ENCODE measurements at places on chromosomes 16 and 17. TPM values are rescaled to one million over a fixed set of nuclear protein-coding genes. Genes with fewer than 3 reads are reported as not detected.

Gene HASPIN
- 6.7 TPM for total RNA-seq

DNA sequence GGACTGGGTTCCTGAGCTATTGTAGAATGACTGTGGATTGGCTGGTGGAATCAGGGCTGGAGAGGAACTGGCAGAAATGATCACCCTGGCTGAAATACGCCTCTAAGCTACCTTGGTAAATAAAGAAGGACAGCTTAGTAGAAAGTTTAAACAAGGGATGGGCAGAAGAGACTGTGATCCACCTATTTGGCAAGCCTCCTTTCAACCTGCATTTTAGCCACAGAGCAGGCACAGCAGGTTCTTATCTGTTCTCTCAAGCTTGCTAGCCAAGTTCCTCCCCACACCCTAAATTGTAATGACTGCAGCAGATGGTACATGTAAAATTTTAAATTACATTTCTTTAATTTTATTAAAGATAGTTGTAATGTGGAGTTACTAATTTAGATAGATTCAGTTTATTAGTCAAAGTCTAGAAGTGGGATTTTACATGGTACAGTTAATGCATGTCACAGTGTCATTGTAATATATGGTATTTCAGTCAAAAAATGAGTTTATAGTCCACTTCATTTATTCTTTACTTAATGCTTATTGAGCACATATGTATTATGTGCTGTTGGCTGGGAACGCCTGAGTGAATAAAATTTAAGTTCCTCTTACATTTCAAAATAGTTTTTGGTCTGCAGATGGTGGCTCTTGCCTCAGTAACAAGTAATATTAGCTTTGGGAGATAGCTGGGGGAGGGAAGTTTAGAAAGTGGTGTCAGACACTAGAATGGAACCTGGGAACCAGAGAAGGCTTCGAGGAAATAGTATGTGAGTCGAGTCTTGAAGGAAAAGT lies 11.2 kb downstream of the EPN2 start:
- H3K4me1 ChIP-seq = peaks cover 21% of the 10 kb centered on the region
- DNase-seq = no peak
- H3K36me3 ChIP-seq = no peaks in the 10 kb centered on the region
- no peaks in the 10 kb centered on the region for H3K27me3 ChIP-seq

GRCh38 chr17:46868689-46869187 lies 17.4 kb downstream of the WNT9B start:
- H3K4me3 ChIP-seq = no peak overlapping the region
- no peak for DNase-seq
- no peaks in the 10 kb centered on the region for H3K4me1 ChIP-seq
- H3K27ac ChIP-seq = no peak overlapping the region
- no peaks in the 10 kb centered on the region for H3K36me3 ChIP-seq

Gene PRR35
- not detected for total RNA-seq

Gene KAT2A
- 33.4 TPM for total RNA-seq

GRCh38 chr17:63516910-63517824 lies 6.0 kb upstream of the KCNH6 start:
- DNase-seq = no peak
- H3K4me3 ChIP-seq = no peak overlapping the region
- H3K27me3 ChIP-seq = peaks cover 22% of the 10 kb centered on the region
- no peaks in the 10 kb centered on the region for H3K36me3 ChIP-seq
- H3K27ac ChIP-seq = no peak overlapping the region

DNA sequence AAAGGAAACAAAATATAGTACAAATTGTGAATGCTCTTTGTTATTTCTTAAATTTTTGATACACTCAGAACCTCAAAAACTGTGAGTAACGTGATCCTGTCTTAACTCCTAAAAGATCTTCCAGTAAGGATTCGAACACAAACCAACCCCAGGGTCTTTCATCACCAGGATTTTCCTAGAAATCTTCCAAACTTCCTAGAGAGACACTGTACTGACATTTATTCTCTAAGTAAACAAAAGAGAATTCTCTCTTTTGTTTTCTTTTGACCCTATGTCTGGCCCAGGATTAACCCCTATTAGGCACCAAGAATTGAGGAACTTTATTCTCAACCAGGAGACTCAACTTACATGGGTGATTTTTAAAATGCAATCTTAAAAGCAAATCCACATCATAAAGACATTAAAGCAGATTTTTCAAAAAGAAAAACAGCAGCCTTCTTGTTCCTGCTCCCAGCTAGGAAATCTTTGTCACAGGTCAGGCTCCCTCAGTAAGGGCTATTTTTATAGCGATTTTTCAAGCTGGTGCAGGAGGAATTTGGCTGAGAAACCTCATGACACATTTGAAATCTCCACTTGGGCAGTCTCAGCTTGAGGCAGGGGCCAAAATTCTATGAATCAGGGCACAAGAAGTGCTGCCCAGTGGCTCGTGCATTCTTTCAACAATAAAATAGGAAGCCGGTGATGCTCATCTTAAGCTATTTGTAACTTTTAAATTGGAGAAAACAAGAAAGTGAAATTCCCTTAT lies 6.2 kb upstream of the SMG1 start:
- H3K27ac ChIP-seq = peak overlapping the region; percentile 54
- peaks cover 4% of the 10 kb centered on the region for H3K27me3 ChIP-seq
- no peak for DNase-seq
- no peak overlapping the region for H3K4me3 ChIP-seq
- H3K36me3 ChIP-seq = no peaks in the 10 kb centered on the region
- H3K4me1 ChIP-seq = peaks cover 15% of the 10 kb centered on the region

- no peaks in the 10 kb centered on the region for H3K27me3 ChIP-seq
- no peak for DNase-seq
- H3K27ac ChIP-seq = peak overlapping the region; percentile 81
- peak overlapping the region; percentile 82 for H3K4me3 ChIP-seq
Measured at GRCh38 chr17:32141679-32142037, 644 bp upstream of the RHOT1 start.

DNA sequence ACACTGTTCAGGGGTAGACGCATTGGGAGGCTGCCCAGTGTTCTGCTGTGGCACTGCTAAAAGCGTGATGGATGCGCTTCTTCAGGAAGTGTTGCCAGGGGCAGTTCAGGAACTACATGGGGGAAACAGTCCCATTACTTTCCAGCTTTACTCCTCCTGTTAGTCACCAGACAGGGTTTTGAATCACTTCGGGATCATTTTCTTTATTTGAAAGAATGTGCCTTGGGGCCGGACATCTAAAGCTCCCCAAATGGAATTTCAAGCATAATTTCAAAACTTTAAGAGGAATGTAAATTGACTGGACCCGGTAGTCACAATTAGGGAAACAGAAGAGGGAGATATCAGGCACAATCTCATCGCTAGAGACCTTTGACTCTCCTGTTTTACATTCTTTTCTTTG lies 1.3 kb upstream of the KRTAP2-1 start:
- no peak overlapping the region for H3K4me3 ChIP-seq
- peaks cover 23% of the 10 kb centered on the region for H3K27me3 ChIP-seq
- no peaks in the 10 kb centered on the region for H3K36me3 ChIP-seq
- no peaks in the 10 kb centered on the region for H3K4me1 ChIP-seq
- DNase-seq = no peak
- H3K27ac ChIP-seq = no peak overlapping the region

Gene SEPTIN12
- not detected for total RNA-seq

DNA sequence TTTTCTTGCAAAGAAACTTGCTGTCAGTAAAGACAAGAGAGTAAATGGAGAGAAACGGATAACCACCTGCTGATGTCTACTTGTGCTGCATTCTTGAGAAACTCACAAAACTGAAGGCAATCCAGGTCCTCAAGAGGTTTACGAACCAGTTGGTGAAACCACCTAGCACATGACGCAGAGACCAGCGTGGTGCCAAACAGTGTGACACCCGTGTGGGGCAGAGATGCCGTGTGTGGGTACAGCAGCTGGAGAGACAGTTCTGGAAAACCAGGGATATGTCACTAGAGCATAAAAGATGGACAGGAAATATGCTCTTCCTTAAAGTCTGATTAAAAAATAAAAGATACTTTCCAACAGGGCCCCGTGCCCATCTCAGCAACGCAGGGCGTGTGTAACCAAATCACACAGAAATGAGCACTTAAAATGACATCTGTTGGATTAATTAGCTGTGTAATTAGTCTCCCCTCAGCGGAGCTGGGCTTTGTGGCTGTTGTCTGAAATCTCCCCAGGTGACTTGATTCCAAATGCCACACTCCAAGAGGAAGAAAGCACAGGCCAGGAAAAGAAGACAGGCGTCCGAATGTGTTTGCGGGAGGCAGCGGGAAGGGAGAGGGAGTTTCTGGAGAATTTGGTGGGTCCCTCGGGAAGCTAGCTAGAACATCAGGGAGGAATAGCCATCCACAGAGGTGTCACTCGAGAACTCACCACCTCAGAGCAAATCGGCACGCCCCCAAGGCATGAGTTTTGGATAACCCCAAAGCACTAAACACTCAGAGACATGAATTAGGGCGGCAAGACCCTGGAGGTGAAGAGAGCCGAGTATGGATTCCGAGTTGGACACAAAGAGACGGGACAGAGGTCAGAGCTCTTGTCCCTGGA lies 109.8 kb downstream of the ZFHX3 start:
- no peaks in the 10 kb centered on the region for H3K36me3 ChIP-seq
- no peaks in the 10 kb centered on the region for H3K27me3 ChIP-seq
- H3K27ac ChIP-seq = no peak overlapping the region
- DNase-seq = no peak
- no peaks in the 10 kb centered on the region for H3K4me1 ChIP-seq
- H3K4me3 ChIP-seq = no peak overlapping the region

DNA sequence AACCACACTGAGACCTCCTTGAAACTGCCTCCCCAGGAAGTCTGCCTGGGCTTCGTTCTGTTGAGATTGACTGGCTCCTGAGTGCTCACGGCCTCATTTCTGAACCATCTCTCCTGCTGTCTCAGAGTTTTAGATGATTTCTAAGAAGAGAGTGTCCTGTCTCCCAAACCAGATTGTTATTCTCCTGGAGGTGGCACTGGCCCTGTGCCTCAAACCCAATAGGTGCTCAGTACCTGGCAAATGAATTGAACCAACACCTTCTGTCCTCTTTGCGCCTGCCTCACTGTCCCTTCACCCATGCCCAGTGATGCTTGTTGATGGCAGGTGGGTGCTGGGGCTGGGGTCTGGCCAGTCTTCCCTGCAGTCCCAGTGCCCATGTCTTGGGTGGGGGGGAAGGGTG lies 36.3 kb upstream of the C1QL1 start:
- DNase-seq = no peak
- H3K36me3 ChIP-seq = no peaks in the 10 kb centered on the region
- peaks cover 15% of the 10 kb centered on the region for H3K27me3 ChIP-seq
- H3K27ac ChIP-seq = no peak overlapping the region
- H3K4me1 ChIP-seq = no peaks in the 10 kb centered on the region
- no peak overlapping the region for H3K4me3 ChIP-seq

DNA sequence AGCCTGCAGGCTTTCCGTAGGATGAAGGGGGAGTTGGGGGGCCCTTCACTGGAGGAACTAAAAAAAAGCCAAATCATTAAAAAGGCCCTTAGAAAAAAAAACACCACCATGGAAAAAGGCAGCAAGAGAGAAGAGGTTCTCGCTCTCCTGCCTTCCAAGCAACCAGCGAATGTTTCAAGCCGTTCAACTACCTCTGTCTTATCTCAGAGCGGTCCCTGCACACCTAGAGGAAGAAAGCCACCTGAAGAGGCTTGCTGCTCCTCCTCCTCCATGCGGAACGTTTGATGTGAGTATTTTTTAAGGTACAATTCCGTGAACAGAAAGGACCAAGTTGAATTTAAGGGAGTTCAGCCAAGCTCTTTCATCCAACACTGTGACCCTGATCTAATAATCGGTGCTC lies 9.2 kb downstream of the NXN start:
- no peaks in the 10 kb centered on the region for H3K36me3 ChIP-seq
- no peaks in the 10 kb centered on the region for H3K4me1 ChIP-seq
- no peak overlapping the region for H3K27ac ChIP-seq
- no peak overlapping the region for H3K4me3 ChIP-seq

Gene DPEP3
- 0.29 TPM for total RNA-seq

DNA sequence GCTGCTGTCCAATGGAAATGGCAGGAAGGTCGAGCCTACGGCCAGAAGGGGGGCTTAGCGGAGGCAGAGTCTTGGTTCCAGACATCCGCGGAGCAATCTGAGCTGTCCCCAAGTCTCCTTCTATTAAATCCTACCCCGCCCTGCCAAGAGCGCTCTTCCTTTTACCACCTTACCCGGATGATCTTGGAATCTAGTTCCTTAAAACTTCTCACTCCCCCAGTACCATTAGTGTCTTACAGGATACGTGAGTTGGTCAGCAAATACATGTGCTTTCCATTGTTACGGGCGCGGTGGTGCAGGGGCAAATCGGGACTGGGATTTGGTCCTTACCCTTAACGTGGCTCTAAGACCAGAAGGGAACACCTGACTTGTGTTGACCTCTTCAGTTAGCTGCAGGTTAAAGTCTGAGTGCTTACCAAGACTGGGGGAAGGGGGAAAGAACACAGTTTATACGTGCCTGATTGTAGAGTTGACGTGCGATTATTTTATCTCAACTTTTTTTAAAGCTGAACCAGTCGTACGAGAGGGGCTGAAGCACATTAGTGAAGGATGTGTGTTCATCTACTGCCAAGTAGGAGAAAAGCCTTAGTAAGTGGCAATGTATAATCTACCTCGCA lies 495 bp downstream of the TXNDC17 start:
- no peaks in the 10 kb centered on the region for H3K27me3 ChIP-seq
- peaks cover 51% of the 10 kb centered on the region for H3K36me3 ChIP-seq
- H3K4me1 ChIP-seq = peaks cover 46% of the 10 kb centered on the region
- no peak for DNase-seq
- peak overlapping the region; percentile 96 for H3K4me3 ChIP-seq

DNA sequence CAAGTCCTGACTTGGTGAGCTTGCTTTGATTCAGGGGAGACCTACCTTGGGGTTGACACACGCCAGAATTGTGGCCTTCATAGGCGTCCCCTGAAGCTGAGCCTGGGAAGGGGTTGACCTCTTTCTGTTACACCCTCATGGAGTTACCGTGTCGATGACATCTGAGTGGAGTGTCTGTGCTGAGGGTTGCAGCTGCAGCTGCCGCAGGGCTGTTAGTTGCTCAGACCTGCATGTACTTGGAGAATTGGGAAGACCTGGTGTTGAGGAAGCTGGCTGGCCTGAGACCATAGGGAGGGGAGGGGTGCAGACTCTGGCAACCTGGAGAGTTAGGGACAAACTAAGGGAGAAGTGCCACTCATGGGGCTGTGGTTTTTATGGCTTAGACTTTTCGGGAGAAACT lies 9.6 kb downstream of the GSE1 start:
- no peaks in the 10 kb centered on the region for H3K27me3 ChIP-seq
- H3K4me3 ChIP-seq = no peak overlapping the region
- DNase-seq = no peak
- no peak overlapping the region for H3K27ac ChIP-seq
- H3K36me3 ChIP-seq = peaks cover 9% of the 10 kb centered on the region

DNA sequence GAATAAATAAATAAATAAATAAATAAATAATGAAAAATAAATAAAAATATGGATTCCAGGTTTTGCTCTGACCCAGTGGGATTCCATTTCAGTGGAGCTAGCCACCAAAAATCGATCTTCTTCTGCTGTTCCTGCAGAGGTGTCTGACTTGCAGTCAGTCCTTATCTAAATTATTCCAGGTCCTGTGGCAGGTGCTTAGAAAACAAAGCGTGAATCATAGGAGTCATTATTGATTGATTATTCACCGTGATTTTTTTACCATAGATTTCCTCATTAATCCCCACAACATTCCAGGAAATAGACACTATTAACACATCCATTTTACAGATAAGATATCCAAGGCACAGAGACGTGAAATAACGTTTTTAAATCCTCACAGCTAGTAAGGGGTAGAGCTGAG lies 31.5 kb upstream of the ABR start:
- H3K27me3 ChIP-seq = no peaks in the 10 kb centered on the region
- H3K27ac ChIP-seq = no peak overlapping the region
- no peak overlapping the region for H3K4me3 ChIP-seq
- H3K36me3 ChIP-seq = peaks cover 2% of the 10 kb centered on the region
- no peak for DNase-seq
- H3K4me1 ChIP-seq = peaks cover 59% of the 10 kb centered on the region

All from activated B cell treated with CpG ODN at 0.5 μM for 24 hours (primary cell).